HEK293T (cell line): ENCODE measurements at places on chromosomes 4 and X.

GRCh38 chrX:10608099-10608498, 12.3 kb downstream of the MID1 start:
- DNase-seq = no peak

GRCh38 chr4:81346719-81347118, 125.0 kb downstream of the RASGEF1B start:
- no peak for DNase-seq

GRCh38 chr4:161320377-161320776, 843.4 kb downstream of the FSTL5 start:
- DNase-seq = peak; percentile 33

GRCh38 chr4:86334020-86334750, 25.7 kb downstream of the MAPK10 start:
- no peak for DNase-seq

DNA sequence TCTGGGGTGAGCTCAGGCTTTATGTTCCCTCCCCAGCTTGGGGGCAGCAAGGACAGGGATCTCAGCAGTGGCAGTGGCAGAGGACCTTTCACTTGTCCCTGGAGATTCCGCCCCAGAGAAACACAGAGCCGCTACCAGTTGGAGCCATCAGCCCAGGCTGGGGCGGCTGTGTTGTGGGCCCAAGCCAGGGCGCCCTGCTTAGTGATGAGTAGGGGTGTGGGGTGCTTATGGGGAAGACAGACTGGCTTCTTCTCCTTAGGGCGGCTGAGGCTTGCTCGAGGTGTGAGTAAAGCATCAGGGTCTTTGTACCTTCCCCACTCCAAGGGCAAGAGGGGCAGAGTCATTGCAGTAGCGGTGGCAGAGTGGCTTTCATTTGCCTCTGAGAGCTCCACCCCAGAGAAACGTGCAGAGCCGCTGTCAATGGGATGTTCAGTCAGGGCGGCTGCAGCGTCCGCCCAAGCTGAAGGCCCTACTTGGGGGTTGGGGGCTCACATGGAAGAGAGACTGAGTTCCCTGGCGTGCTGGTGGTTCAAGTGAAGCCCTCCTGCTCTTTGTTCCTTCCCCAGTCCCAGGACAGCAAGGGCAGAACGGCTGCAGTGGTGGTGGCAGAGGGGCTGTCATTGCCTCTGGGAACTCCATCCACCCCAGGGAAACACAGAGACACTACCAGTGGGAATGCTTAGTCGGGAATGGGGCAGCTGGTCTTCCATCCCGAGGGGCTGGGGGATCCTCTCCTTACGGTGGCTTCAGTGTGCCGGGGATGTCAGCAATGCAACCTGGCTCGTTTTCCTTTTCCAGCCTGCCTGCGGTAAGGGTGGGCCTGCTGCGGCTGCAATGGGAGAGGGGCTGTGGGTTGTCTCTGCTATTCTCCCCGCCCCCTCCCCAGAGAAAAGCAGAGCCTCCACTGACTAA, 2142.5 kb upstream of the TENM3 start:
- no peak for DNase-seq

DNA sequence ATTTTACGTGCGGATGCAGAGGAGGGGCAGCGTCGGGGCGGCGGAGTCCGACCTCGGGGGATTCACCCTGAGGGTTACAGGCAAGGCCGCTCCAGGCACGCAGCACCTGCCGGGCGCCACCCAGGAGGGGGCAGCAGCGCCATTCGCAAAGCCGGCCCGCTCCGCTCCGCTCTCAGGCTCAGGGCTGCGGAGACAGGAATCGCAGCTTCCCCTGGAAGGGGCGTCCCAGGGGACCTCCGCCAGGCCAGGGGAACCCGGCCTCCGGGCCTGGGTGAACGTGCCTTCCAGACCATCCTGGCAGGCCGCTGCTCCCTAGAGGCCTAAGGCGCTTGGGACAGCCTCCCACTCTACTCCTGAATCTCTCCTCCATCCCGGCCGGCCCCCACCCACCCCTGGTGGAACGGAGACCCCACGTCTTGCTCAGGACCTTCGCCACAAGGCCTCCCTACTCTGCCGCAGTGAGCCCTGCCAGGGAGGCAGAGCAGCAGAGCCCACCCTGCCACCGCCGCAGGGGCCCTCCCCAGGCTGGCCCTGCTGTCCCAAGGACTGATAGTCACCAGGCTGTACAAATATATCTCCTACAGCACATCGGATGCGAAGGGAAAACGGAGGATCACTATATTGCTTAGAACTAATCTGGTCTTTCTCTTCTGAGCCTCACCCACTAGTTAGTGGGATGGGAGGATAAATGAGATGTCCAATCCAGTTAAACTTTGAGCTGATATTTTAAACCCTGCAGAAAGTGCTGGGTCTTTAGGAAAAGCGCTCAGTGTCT, 115.0 kb downstream of the SMIM20 start:
- peak; percentile 12 for DNase-seq

DNA sequence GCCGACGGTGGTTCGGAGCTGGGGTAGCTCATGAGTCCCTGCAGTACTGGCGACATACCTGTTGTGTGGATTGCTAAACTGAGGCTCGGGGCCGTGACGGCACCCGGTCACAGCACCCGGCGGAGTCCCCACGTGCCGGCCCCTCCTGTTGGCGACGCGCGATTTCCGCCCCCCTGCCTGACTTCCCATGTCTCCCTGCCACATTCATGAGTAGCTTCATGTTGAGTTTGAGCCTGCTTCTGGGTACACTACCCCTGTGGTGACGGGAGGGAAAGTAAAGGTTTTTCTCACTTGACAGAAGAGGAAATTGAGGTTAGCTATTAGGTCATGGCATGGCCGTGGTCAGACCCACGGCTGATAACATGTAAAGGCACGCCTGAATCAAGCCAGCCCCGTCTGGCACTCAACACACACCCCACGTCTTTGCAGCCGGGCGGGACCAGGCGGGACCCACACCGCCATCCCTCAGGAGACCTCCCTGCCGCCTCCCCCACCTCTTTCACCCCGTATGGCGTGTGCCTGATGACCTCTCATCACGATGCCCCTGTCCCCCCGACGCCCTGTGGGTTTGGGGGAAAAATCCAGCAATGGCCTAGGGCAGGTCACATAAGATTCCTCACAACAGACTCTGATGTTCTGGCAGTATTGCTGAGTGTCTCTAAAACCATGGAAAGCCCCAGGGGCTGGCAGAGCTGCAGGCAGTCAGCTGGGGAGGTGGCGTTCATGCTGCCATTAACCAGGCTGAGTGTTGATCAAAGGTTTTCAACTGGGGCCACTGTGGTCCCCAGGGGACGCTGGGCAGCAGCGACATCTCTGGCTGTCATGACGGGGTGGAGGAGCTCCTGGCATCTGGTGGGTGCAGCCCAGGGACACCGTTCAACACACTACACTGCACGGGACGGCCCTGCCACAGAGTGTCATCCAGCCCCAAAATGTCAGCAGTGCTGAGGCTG, 29.2 kb downstream of the P2RY8 start:
- DNase-seq = no peak

- DNase-seq = no peak
Observed at GRCh38 chr4:153788413-153789276, at the start of gene SFRP2. TSS of gene SFRP2 (minus strand) at chr4:153789083. CDS start at chr4:153788835, 248 bp downstream.

GRCh38 chrX:66728818-66729271, 90.0 kb upstream of the EDA2R start:
- DNase-seq = peak; percentile 51

DNA sequence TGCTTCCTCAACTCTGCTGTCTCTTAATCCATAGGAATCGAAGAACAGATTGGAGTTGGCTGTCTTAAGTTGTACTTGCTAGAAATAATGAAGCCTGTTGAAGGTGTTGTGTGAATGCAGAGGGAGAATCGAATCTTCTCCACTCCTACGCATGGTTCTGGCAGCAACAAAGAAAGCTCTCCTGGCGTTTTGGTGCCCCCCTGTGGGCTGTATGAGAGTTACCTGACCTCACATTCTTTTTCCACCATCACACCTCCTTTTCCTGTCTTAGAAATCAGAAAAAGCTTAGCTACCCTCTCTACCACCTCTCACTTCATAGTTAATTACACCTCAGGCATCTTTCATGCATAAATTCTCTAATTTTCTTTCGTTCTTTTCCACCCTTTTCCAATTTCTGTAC, 16.3 kb downstream of the KLF8 start:
- peak; percentile 63 for DNase-seq

- DNase-seq = no peak
Observed at GRCh38 chr4:179285696-179286095, 1843.5 kb upstream of the AGA start.

DNA sequence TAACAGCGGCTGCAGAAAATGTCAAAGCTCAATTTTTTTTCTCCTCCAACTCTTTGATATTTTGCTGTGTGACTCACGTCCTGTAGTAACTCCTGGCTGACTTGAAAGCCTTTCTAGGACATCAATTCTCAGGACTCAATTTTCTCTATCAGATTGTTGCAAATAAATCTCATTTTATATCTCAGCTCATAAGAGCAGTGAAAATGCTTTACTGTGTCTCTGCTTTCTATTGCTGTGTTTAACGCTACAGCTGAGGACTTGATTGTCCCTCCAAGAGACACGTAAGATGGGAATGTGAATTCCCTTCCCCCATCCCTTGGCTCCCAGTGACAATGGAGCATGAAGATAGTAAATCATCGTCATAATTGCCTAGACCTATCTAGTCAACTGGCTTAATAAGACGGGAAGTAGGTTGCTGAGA, 20.5 kb upstream of the CBR4 start:
- DNase-seq = no peak

DNA sequence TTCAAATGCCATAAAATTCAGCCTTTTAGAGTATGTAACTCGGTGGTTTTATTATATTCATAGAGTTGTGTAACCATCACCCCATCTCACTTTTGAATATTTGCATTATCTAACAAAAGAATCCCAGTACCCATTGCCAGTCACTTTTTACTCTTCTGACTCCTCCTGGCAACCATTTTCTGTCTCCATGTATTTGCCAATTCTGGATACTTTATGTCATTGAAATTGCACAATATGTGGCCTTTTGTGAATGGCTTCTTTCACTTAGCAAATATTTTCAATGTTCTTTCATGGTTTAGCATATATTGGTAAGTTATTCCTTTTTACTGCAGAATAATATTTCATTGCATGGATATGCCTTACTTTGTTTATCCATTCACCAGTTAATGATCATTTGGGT, 79.9 kb downstream of the SLIT2 start:
- no peak for DNase-seq

DNA sequence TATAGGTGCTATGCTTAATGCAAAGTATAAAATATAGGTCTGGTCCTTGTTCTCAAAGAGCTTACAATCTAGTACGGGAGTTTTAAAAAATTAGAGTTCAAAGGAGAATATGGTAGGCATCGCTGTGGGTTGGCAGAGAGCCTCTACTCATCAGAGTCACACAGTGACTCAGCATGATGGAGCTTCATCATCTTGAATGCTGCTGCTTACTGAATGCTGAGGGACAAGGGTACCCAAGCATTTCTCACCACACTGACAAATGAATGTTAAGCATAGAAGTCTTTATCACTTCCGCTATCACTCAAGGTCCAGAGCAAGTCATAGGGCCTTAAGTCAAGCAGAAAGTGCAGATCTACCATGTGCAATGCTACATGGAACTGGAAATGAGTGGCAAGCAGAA, 268.6 kb upstream of the IGFBP7 start:
- DNase-seq = no peak

DNA sequence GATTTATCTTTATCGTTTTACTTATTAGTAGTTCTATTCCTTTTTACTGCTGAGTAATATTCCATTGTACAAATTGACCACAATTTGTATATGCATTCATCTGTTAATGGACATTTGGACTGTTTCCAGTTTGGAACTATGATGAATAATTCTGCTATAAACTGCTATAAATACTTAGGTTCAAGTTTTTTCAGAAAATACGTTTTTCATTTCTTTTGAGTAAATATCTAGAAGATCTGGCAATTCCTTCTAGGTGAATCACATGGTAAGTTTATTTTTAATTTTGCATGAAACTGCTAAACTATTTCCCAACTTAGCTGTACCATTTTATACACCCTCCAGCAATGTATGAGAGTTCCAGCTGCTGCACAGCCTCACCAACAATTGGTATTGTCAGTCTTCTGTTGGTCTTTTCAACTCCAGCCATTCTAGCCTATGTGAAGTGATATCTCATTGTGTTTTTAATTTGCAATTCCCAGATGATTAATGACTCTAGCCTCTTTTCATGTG, 22.2 kb downstream of the LIN54 start:
- DNase-seq = no peak

DNA sequence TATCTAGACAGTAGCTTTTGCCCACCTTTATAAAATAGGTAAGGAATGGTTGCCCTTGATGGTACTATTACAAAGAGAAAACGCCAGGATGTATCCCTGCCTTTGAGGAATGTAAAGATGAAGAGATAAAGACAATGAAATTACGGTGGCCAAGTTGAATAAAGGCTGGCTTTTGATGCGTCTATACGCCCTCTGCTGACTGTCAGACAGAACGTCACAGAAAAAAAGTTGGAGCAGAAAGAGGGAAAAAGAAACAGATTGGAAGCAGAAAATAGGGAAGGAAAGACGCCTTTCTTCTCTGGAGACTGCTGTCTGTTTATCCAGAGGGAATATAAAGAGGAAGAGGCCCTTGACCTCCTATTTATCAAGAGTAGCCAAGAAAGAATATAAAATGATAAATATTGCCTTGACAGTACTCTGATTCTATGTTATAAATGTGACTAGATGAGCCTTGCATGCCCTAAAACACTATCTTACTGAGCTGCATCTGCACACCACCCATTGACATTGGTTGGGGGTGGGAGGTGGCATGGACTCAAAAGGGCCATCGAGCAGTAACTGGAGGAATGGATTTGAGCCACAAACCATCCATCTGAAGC, 30.6 kb downstream of the PCDH19 start:
- peak; percentile 40 for DNase-seq

DNA sequence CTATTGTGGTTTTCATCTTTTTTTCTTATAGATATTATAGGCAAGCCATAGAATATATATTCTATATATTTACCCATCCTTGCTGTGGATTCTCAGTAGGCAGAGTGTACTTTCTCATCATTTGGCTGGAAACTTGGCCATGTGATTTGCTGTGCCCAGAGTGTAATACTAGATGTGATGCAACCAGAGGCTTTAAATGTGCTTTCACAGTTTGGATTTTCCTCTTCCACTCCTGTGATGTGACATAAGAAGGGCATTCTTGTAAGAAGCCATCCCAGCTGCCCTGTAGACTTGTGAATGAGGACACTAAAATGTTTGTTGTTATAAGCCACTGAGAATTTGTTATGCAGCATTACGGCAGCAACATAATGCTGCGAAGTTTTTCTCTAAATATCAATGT, 10.4 kb upstream of the HPGDS start:
- no peak for DNase-seq

DNA sequence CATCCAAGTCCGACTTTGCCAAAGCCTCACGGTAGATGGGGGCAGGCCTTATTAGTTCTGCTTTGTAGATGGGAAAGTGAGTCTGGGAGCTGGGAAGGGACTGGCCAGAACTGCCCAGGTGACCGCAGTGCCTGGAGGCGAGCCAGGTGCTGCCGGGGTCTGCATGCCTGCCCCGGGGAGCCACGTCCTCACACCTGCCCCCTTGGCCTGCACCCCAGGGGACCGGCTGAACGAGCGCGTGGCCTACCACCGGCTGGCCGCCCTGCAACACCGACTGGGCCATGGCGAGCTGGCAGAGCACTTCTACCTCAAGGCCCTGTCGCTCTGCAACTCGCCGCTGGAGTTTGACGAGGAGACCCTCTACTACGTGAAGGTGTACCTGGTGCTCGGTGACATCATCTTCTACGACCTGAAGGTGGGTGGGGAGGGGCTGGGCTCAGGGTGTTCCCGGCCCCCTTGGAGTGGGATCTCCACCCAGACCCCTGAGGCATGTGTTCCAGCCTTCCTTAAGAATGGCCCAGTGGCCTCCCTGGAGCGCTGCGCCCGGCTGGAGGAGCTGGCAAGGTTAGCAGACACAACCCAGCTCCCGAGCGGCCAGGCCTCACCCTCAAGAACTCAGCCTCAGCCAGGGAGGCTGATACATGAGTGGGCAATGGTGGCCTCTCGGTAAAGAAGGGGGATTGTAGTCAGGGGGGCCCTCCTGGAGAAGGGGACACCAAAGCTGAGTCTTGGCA, 32.1 kb upstream of the HTRA3 start:
- DNase-seq = no peak
